ENCODE measurements at places on chromosomes 7 and 10.
A peak's percentile ranks its signal among the peaks of the same experiment; 100 is the strongest.

GRCh38 chr10:23403278-23403677 lies 35.6 kb upstream of the OTUD1 start:
- no peak for DNase-seq

DNA sequence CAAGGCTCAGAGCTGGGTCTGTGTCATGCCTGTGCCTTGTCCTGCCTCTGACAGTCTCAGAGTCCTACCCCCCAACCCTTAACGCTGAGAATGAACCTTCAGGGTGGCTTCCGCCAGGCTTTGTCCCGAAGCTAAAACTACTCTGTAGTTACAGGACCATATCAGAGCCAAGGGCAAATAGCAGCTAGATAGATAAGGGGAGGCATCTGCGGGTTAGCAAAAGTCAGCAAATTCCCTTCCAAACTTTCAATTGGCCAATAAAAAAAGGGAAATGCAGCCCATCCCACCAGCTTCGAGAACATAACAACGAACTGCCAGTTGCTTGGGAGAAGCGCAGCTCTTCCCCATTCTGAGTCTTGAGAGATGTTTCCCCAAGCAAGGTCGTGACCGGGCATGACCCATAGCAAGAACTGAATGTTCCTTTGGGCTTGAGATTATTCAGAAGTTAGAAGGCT lies 17.7 kb downstream of the CCL24 start:
- no peak for DNase-seq

- no peak for DNase-seq
Measured at GRCh38 chr7:144892761-144893160, 56.9 kb upstream of the TPK1 start.

DNA sequence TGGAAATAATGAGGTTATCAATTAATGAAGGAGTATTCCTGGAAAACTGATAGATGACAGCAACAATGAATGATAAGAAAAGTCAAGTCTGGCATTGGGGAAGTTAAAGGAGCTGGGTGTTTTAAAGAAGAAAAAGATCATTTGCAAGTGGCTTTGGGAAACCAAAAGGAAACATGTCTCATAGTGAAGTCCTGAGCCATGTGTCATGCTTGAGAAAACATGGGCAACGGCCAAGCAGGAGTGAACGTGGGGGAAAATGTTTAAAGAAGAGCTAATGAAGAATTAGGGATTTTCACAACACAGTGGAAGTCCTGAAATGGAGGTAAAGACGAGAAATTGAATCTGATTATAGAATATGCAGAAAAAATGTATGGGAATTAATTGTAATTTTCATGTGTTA lies 1383.2 kb upstream of the CELF2 start:
- no peak for DNase-seq

DNA sequence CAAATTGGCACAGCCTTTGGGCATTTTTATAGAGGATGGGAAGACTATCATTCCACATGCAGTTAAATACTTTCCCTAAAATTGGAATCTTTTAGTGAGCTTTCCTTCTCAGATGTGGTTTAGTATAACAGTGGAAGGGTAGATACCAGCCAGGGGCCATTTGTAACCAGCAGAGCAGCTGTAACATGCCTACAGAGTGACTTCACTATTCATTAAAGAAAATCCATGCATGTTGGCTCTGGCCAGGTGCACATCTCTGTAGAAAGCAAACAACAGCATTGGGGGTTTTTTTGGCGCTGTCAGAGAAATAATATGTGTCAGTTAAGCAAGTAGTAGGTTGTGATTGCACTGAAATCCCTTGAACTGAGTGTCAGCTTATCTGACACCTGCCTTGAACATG lies 115.6 kb downstream of the LHFPL3 start:
- DNase-seq = no peak

DNA sequence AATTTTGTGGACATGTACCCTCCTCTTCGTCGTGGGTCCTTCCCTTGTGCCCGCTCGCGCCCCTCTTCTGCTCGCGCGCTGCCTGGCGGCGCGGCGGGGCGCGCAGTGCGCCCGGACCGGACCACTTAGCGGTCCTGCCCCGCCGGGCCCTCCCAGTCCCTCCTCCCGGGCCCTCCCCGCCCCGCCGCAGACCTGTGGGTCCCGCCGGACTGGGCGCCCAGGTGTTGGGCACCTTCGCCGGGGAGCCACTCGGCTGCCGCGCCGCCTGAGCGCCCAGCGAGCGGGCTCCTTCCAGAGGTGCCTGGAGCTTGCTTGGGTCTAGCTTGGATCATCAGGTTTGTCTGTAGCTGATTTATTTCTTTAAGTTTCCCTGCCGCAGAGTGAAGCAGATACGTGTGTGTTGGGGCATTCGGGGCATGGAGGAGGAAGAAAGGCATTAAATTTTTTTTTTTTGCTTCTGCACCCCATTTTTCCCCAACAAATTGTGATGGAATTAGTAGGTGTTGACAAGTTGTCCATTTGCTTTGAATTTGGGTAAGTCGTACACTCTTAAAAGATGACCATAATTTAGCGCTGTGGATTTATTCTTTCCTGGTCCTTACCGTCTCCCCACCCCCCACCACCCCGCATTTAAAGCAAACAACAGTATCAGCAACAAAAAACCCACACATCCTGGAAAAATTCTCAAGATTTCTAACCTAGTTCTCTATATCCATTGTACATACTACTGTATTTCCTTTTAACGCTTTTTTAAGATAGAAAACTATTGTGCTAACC lies 905 bp downstream of the C1GALT1 start:
- DNase-seq = no peak

GRCh38 chr7:114085592-114086501 lies 167.0 kb upstream of the PPP1R3A start:
- DNase-seq = peak; percentile 94

DNA sequence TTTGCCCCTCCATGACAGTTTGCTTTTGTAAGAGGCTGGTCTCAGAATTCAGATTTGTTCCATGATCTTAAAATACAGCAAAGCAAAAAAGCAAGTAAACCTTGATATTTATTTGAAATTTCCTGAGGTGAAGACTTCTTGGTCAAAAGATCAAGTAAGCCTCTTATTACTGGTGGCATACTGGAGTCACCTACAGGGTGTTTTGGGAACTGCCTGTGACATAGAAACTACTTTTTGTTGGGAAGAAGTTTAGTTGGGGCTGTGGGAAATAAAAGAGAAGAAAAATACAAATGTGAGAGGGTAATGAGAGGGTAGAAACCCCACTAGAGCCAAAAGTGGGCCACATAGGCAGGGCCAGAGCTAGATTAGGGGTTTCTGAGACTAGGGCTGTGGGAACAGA lies 217.9 kb downstream of the OTUD1 start:
- DNase-seq = no peak

GRCh38 chr7:20220293-20220761 lies 3.1 kb upstream of the MACC1 start:
- DNase-seq = no peak

DNA sequence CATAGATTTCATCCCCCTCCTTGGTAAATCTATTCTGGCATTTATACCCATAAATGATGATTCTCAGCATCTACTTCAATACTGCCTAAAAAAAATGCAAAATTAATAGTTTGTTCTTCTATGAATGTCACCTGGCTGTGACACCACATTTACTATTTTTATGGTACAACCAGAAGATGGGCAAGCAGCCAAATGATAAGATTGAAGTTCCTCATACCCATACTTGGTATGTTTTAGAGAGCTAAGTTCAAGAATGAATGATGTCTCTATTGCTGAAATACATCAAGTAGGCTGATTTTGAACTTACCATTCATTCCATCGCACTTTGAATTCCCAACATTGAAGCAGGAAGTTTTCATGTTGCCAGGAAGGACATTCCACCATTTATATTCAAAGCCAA lies 134.2 kb downstream of the ELAPOR2 start:
- DNase-seq = no peak

DNA sequence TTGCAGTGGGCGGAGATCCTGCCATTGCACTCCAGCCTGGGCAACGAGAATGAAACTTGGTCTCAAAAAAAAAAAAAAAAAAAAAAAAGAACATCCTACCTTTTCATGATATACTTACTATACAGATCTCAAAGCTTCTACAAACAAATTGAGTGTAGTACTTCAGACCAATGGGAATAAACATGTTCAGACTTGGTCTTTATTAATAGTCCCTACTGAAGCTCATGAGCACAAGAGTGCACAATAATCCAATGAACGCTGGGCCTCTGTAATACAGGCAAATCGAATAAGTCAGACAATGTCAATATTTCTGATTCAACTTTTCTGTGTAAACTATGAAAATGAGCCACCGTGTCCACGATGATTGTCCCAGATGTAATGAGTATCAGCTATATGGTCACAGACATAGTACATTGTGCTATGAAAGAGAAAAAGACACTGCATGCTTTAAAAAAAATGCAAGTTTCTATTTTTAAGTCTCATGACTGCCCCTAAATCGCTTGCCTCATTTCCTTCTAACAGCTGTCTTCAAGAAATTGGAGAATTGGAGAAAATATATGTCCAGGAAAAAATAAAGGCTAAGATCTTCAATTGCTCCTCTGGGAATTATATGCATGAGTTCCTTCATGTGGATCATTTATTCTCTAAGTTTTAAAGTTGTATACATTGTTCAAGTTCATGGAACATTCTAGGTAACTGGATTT lies 64.0 kb upstream of the CTTNBP2 start:
- peak; percentile 37 for DNase-seq

GRCh38 chr7:157916946-157917640 lies 580.3 kb downstream of the DNAJB6 start:
- DNase-seq = peak; percentile 87

GRCh38 chr10:126904818-126905701 lies at the start of gene DOCK1:
Gene DOCK1 (plus strand): TSS chr10:126905428. CDS start chr10:126905518, 90 bp downstream.
- DNase-seq = no peak

- DNase-seq = no peak
Measured at GRCh38 chr7:81608748-81609382, 161.0 kb downstream of the HGF start.

DNA sequence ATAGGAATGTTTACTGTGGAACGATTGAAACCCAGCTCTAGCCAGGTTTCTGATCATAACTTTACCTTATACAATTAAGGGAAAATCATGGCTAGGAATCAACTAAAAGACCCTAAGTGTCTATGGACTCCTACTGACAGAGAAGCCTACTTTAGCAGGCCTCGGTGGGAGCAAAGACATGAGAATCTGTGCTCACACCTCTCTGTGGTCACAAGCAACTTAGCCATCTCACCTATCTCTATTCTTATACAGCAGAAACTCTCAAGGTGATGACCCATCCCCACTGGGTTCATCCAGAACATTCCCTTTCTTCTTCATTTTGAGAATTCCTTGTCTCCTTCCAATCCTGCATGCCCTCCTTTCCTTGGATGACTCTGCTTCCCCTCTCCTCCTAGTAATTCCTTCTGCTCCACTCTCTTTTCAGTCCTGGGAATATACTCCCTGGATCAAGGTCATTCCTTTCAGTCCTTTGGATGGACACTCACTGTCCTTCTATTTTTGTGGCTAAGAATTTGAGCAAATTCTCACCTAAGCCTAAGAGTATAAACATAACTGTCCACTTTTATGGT lies 2.9 kb downstream of the BLNK start:
- DNase-seq = no peak

DNA sequence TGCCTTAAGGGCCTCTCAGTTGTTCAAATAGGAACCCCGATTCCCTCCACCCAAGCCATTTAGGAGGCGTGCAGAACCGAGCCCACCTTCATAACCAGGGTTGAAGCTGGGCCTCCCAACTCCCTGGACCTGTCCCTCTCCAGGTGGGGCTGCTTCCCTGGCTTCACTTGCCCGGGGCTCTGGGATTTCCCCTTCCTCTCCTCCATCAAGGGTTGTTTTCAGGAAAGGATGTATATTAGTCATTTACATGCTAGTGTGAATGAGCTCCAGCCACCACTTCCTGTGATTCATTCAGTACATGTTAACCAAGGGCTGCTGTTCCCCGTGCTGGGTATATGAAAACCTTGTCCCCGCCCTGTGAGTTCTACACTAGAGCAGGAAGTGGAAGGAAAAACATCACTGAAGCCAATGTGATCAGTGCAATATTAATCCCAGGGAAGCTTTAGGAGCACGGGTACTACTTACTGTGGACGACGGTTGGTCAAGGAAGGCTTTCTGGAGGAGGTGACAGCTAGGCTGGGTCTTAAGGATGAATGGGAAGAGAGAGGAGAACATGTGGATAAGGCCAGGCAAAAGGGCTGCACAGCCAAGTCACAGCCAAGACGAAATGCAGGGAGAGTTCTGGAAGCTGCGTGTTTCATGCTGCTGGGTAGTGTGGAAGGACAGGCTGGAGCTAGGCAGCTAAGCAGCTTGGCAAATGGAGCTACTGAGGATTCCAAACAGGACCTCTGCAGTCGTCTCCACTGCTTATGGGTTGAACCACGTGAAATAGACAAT lies 150.1 kb upstream of the SHH start:
- no peak for DNase-seq

- DNase-seq = no peak
Measured at GRCh38 chr10:73734028-73734720, 10.0 kb upstream of the SEC24C start.
